Activated T-helper 1 cell treated with anti-CD3 and anti-CD28 coated beads, Interleukin-12 subunit alpha, Interleukin-12 subunit beta, Interleukin-2, Interleukin-4 antibody, amounts not matched to agents 30 ng/mL and 10 ng/mL and 1 ng/mL, durations not matched to agents 14 hours and 24 hours and 36 hours (primary cell): ENCODE measurements at places on chromosomes 11 and 22.

DNA sequence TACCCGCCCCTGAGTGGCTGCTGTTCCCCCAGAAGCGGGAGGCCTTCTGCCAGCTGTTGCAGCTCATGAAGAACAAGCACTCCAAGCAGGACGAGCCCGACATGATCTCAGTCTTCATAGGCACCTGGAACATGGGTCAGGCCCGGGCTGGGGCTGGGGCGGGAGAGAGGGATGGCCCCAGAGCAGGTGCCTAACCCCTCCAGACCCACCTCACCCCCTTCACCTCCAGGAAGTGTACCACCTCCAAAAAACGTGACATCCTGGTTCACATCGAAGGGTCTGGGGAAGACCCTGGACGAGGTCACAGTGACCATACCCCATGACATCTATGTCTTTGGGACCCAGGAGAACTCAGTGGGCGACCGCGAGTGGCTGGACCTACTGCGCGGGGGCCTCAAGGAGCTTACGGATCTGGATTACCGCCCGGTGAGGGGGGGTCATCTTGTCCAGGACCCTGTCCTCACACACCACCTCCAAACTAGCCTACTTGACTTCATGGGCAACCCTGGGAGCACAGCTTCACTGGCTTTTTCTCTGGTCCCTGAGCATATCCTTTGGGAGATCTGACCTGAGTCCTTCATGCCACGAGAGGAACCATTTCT, 6.3 kb downstream of the INPPL1 start:
- DNase-seq, result no peak

GRCh38 chr11:59267736-59268475, 55.2 kb upstream of the MPEG1 start:
- DNase-seq, result no peak

- no peak for DNase-seq
Measured at GRCh38 chr11:71496421-71496820, 30.6 kb upstream of the KRTAP5-7 start.

DNA sequence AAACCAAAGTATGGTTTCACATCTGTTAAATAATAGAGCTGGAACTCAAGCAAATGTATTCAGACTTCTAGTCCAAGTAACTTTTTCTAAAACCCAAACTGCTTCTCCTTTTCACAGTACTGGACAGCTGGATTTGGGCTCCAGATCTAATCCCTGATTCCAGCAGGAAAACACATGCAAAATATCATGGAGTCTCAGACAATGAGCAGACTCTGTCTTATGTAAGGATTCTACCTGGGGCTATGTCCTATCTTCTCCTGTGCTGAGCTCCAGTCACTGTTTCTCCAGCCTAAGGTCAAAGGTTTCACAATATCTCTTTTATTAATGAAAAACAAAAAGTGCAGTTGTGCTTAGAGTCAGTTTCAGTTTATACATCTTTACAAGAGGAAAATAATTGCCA, 83.2 kb upstream of the EED start:
- no peak for DNase-seq

DNA sequence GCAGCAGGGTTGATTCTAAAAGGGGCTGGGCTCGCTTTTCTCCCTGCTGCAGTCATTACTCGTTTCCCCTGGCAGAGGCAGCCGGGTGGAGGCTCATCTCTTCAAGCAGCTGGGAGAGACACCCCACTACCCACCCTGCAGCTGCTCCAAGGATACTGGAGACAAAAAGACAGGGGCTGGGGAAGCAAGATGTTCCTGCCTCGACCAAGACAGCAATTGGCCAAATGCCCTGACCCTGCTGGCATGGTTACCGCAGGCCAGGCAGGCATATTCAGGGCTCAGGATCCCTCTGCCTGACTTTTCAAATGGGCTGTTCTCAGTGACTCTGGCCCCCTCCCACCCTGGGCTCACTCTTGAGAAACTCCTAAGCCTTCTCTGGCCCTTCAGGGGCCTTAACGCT, 6.8 kb upstream of the RGL4 start:
- DNase-seq, result no peak

GRCh38 chr11:3667149-3668035, 3.8 kb downstream of the CHRNA10 start:
- DNase-seq, result no peak

- no peak for DNase-seq
Measured at GRCh38 chr22:34736081-34736480, 329.9 kb upstream of the ISX start.

DNA sequence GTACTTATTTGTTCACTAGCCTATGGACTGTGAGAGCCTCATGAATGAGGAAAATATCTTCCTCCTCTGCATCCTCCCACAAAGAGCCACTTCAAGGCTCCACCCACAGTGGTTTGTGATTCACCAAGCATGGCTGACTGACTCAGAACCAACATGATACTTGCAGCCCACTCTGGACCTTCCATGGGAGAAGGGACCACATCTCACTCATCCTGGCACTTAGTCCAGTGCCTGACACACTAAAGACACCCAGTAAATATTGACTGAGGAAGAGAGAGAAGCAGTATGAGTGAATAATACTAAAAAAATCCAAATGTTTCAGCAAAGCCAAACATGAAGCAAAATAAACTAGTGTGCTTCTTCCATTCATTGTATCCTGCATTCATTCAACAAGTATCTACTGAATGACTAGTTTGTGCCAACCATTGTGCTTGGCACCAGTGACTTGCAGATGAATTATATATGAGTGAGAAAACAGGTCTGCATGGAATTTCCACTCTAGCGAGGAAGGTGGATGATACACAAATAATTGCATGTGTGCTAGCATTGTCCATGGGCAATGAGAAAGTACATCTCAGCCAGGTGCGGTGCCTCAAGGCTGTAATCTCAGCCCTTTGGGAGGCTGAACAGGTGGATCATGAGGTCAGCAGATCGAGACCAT, 54.9 kb upstream of the BLID start:
- DNase-seq, result no peak

DNA sequence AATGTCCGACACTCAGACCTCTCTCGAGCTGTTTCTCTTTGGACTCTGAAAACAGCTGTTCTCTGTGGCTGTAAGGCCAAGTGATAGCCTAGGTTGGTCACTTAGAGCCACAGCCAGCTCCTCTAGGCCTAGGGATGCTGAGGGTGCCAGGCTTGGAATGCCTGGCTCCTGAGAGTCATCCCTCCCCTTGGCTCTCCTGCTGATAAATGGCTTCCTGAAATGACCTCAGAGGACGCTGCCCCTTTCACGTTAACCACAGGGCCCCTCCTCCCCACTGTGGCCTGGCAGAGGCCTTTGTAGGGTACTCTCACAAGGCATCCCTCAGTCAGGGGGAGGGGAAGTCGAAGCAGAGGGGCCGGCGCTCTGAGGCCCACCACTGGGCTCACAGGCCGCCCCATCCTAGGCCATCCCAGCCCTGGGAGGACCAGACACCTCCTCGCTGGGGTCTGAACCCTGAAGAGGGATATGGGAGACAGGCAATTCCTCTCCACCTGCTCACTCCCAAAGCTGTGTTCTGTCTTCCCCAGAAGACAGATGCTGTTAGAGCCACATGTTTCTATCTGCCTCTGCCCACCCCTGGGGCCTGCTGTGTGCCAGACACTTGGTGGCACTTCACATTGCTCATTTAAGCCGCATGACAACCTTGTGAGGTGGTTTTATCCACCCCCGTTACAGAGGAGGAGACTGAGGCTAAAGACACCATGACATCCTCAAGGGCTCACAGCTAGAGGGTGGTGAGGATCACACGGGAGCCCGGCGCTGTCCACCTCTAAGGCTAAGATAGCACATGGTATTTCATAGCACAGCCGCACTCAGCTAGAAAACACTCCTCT, 50.9 kb downstream of the ARFGAP3 start:
- no peak for DNase-seq

DNA sequence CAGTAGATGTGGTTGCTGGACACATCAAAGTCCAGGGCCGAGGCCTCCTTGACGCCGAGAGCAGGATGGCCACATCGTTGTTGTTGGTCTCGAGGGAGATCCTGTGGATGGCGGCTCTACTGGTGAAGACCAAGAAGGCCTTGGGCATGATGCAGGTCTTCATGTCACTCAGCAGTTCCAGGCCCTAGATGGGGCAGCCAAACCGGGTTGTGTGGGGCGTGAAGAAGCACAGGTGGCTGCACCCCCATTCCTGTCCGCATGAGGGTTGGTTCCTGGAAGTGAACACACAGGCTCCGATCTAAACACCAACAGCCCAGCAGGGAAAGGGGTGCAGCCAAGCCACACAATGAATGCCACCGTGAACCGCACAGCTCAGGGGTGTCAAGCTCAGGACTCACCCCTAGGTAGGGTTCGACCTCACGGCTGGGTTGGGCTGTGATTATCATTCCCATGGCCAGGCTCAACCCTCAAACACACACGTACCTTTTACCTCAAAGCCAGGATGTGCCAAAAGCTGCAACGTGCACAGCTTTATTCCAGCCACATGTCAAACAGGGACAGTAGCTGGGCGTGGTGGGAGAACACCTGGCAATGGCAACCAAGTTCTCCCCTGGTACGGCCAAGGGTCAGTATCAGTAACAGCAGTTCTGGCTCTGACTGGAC, 132.3 kb downstream of the CRYBB2 start:
- DNase-seq, result no peak

- no peak for DNase-seq
Measured at GRCh38 chr22:20431511-20432192, 6.0 kb downstream of the SCARF2 start.

- no peak for DNase-seq
Measured at GRCh38 chr11:67468456-67468758, 644 bp downstream of the TMEM134 start.
